Fibroblast of pulmonary artery (primary cell): ENCODE measurements at places on chromosomes 11 and 22.

DNA sequence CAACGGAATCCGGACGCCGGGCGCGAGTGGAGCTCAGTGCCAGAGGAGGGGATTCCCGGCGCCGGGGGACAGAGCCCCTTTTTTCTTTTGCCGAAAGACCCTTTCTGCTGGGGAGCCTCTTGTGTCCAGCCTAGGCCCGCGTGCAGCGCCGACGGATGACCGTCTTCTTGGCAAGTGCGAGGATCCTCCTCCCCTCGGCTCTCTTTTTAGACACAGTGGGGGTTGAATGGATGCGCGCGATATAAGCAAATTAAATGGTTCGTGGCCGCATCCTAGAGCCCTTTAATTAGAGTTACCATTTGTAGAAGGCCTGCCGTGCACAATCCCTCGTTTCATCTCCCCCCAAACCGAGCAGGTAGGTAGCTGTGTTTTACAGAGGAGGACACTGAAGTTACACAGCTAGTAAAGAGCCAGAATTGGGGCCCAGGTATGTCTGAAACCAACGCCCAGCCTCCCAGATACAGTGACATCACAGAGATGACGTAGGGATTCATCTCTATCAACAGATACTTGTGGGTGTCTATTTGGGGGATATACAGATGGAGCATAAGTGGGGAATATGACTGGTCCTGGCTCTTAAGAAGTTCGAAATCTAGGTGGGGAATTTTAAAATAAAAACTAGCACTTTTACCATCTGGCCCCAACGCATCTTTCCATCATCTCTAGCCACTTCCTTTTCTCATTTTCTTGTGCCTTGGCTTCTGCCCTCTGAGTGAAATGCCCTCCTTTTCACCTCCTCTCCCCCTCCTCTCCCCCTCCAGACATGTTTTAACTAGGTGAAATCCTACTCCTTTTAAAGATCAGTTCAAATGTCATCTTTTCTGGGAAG, 875 bp downstream of the TCP11L1 start:
- no peak for DNase-seq

DNA sequence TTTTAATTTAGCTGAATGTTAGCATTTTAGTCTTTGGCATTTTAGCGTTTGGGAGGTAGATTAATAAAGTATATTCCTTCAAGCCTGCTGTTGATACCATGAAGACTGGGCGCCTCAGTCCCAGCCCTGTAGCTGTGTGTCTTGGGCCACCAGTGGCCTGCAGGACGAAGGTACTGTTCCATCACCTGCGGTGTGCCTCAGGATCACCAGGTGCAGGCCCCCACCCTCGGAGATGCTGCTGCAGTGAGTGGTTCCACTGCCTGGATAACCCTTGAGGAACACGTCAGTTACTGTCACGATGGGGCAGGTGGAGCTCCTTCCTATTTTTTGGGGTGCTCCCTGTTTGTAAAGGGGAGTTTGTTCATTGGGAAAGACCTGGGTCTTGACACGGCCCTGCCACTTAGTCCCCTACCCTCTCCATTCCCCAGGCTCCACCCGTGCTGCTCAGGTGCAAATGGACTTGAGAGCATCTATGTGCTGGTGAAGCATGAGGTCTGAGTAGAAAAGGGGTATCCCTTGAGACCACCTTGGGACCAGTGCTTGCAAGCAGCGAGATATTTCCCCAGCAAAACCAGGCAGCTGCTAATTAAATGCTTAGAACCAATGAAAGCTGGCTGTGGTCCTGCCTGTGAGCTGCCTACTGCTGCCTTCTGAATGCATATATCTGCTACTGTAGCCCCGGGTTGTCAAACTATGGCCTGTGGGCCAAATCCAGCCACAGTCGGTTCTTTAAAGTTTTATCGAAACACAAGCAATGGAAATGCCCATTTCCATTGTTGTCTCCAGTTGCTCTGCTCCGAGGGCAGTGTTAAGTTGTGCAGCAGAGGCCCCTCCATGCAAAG, 28.7 kb downstream of the INCENP start:
- DNase-seq: no peak

GRCh38 chr22:41459431-41459830, 9.1 kb downstream of the PHF5A start:
- DNase-seq: no peak

DNA sequence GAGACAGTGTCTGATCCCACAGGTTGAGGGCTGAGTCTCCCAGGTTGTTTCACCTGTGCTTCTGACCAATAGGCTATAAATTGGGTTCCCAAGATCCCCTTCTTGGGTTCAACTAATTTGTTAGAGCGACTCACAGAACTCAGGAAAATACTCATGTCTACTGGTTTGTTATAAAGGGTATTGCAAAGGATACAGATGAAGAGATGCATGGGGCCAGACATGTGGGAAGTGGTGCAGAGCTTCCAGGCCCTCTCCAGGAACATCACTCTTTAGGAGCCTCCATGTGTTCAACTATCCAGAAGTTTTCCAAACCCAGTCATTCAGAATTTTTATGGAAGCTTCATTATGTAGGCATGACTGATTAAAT, 4.7 kb downstream of the KLHL22 start:
- DNase-seq: no peak
